Stimulated activated CD4-positive, alpha-beta T cell treated with anti-CD3 and anti-CD28 coated beads, Interleukin-12 subunit alpha, Interleukin-12 subunit beta, amount 100 ng/mL, for 48 hours (primary cell): ENCODE measurements at places on chromosomes 1 and 21.

- no peak for DNase-seq
These were observed 118.6 kb downstream of the NR5A2 start for GRCh38 chr1:200146100-200146499.

DNA sequence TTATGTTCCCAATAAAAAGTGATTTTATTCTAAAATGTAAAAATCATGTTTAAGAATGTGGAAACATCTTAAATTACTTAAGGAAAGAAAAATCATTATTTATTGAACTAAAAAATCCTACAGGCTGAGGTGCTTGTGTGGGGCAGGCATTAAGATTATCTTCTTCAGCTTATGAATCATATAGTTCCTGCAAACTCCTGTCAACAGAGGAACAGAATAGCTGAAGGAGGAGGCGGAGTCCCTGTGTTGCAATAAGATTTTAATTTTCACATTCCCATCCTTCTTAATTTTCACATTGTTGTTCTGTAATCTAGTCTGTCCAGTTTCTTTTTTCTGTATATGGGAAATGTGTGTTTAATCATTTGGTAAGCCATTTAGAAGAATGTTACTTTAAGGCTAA, 20.6 kb upstream of the OLFML3 start:
- DNase-seq = no peak

DNA sequence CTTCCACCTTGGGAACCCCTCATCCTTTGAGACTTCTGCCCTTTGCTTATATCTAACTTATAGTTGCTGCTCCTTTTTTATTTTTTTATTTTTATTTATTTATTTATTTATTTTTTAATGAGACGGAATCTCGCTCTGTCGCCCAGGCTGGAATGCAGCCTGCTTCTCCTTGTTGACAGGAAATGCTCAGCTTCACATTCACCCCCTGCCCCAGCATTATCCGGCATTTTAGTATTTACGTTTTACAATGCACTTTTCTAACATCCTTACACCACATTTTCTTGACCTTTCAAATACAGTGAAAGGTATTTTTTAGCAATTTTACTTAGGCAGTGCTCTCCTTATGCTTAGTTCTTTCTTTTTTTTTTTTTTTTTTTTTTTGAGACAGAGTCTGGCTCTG, 14.9 kb downstream of the CXADR start:
- no peak for DNase-seq

- DNase-seq = no peak
These were observed at the start of gene TPTE for GRCh38 chr21:10521091-10521598. TPTE (plus strand) TSS chr21:10521583; CDS start chr21:10538724, 17,141 bp downstream.

GRCh38 chr1:169879034-169879840, 14.5 kb downstream of the SCYL3 start:
- DNase-seq = no peak

DNA sequence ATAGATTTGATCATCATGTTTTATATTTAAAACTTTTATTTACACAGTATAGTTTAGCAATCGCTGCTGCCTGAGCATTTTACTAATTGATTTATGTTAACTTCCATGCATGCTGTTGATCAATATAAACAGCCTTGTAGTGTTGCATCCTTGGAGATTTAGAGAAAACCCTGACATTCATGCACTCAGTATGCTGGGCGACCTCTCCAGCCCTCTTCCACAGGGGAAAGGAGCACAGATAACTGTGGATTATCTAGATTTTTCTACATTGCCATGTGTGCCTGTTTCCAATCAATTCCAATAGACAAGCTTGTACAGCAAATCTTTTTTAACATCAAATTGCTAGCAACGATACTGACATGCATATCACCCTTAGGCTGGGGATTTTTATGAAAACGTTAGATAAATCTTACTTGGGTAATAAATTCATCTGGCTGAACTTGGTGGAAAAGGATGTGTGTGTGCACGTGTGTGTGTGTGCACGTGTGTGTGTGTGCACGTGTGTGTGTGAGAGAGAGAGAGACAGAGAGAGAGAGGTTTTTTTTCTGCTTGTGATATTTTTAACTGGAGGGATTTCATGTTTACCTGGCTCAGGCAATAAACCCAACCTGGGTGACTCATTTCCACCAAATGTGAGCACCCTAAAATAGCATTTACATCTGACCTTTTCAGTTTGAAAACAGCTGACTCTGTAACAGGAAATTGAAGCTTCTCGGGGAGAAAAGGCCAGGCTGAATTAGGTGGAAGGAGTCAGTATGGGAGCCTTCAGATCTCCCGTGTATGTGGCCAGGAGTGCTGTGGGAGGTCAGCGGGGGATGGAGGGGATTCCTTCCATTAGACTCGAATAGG, 339.8 kb downstream of the PRDM2 start:
- no peak for DNase-seq

GRCh38 chr1:205182930-205183329, 28.6 kb downstream of the DSTYK start:
- DNase-seq = no peak

DNA sequence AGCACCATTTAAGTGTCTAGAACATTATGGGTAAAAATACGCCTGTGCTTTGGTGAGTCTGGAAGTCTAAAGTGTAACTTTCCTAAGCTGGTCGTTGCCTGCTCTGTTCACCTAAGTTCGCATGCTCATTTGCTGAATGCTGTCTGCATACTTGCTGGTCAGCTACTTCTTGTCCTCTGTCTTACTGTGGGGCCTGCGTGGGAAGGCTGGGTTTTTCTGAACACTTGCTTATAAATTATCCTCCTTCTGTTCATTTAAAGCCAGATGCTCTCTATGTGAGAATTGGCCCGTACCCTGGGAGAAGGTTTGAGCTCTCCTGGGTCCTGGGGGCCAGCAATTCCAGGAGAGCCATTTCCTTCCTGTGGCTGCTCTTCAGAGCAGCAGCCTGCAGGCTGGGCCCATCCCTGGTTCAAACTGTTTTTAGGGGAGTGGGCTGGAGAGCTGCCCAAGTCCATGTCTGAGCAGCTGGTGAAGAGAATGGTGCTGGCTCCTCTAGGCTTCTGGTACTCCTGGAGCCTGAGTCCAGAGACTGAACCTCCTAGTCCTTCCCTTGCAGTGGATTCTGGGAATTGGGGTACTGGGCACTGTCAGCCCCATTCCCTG, 75.7 kb downstream of the GALNT2 start:
- DNase-seq = no peak
